ENCODE measurements at places on chromosomes 2 and 18.
A peak's percentile ranks its signal among the peaks of the same experiment; 100 is the strongest.

DNA sequence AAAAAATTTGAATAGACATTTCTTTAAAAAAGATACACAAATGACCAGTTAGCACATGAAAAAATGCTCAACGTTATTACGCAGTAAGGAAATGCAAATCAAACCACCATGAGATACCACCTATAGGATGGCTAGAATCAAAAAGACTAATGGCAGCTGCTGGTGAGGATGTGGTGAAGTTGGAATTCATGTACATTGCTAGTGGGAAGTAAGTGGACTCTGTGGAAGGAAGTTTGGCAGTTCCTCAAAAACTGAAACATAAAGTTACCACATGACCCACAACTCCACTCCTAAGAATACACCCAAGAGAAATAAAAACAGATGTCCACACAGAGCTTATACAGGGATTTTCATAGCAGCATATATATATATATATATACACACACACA is 51.2 kb downstream of the MBP start:
- DNase-seq, result no peak

- no peak for DNase-seq
Observed at GRCh38 chr2:109636317-109636716, 22.2 kb downstream of the SOWAHC start.

DNA sequence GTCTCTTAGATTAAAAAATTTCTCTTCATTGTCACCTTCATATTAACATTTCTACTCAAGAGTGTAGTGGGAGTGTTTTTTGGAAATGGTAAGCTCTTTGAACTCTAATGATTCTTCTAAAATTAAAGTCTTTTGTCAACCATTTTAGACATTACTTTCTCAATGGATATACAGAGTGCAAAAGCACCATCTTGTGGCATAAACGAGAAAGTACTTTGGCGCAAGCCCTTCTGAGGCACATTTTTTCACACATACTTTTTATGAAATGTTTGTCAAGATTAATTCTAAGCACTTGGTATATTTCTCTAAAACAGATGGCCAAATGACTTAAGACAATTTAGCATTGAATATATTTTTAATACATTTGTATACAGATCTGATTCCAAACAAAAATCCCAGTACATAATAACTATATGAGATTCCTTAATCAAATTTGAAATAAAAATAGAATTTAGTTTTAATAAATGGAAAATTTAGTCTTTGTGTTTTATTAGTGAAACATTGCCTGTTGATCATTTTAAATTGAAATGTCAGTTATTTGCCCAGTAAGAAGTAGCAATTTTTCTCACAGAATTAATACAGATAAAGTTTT is 63.3 kb upstream of the GALNT5 start:
- DNase-seq, result peak; percentile 77

GRCh38 chr18:62399781-62400308 is 74.7 kb downstream of the TNFRSF11A start:
- DNase-seq, result no peak

- no peak for DNase-seq
Observed at GRCh38 chr2:125427721-125428315, 1228.1 kb upstream of the GYPC start.

DNA sequence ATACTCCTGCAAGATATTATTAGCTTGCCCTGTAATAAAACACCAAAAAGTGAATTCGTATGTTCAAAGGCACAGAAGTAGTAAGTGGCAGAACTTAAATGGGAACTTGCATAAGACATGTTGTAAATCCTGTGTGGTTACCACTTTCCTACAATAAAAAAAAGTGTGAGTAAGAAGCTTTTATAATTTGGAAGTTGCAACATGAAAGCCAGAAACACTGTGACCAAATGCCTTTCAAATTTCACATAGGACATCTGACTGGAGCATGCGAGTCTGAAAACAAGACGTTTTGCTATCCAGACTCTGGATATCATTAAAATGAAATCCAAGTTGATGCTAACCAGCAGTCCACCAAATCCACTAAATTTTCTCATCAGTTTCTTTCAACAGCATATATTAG is 886.2 kb upstream of the NRXN1 start:
- no peak for DNase-seq

- no peak for DNase-seq
Observed at GRCh38 chr2:46171411-46171953, 125.7 kb upstream of the EPAS1 start.

- DNase-seq, result no peak
Observed at GRCh38 chr2:191015239-191015638, 1.3 kb upstream of the STAT1 start.

DNA sequence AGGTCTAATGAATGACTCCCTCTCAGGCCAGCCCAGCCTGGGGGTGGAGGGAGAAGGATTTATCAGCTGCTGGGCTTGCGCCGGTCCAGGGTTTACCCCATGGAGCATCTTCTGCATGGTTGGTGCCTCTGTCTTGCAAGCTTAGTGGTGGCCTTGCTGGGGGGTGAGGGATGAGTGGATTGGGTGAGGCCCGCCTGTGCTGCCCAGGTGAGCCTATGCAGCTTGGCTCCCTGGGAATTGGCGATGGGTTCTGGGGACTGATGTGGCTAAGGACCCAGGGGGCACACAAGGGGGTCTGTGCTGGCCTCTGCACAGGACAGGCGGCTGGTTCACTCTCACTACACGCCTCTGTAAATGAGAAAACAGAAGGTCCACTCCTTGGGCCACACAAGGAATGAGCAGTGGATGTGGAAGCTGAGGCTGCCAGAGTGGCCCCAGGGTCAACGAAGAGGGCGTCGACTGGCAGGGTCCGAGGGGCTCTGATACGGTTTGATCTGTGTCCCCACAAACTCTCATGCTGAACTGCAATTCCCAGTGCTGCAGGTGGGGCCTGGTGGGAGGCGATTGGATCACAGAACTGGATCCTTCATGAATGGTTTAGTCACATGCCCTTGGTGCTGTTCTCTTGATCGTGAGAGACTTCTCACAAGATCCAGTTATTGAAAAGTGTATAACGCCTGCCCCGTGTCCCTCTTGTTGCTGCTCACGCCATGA is 151.6 kb upstream of the HDAC4 start:
- no peak for DNase-seq

GRCh38 chr2:230925879-230926765 is 1.1 kb upstream of the GPR55 start:
- DNase-seq, result no peak

GRCh38 chr2:45169339-45170190 is 160.3 kb upstream of the SIX2 start:
- no peak for DNase-seq

DNA sequence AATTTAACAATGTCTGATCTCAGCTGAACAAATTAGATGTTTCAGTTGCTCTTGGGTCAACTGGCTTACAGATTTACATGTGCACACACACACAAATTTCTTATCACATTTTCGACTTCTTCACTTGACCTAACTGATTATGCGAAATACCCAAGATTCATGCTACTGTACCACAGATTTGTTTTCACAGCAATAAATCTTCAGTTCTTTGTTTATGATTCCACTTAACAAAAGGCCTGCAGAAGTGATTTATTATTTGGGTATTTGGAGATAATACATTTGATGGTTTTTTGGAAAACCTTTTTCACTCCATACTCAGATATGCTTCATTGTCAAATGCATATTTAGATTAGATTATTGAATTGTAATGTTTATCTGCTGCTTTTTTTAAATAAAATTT is 129.0 kb downstream of the GALNT1 start:
- no peak for DNase-seq

Measured in hematopoietic multipotent progenitor cell treated with erythropoietin and hydrocortisone succinate and interleukin-3 and kit ligand, for 8 days (in vitro differentiated cells).